Aortic smooth muscle cell (primary cell): ENCODE measurements at places on chromosomes 12 and 14. TPM values are rescaled to one million over a fixed set of nuclear protein-coding genes. Genes with fewer than 3 reads are reported as not detected.

AQP6 gene
- 0.12 and 0.13 TPM in 2 replicates for total RNA-seq

MMP19 gene
- 6.7 and 11.0 TPM in 2 replicates for total RNA-seq

GZMB gene
- total RNA-seq, result 0.13 TPM in 1 of 2 replicates, not detected in the other

ACOT4 gene
- 0.53 and 0.62 TPM in 2 replicates for total RNA-seq

RNASE3 gene
- total RNA-seq, result not detected in 2 replicates

LRFN5 gene
- total RNA-seq, result 1.2 and 7.4 TPM in 2 replicates

OTX2 gene
- not detected in 2 replicates for total RNA-seq

DLK1 gene
- total RNA-seq, result not detected in 2 replicates

TNFAIP2 gene
- total RNA-seq, result 65.9 and 69.1 TPM in 2 replicates

PRKD1 gene
- total RNA-seq, result 16.1 and 18.0 TPM in 2 replicates

DEPDC4 gene
- total RNA-seq, result 0.75 and 1.6 TPM in 2 replicates

SIRT4 gene
- total RNA-seq, result 0.79 and 0.87 TPM in 2 replicates

GLI1 gene
- 0.13 and 0.31 TPM in 2 replicates for total RNA-seq

AQP2 gene
- not detected in 2 replicates for total RNA-seq

LHX5 gene
- total RNA-seq, result not detected in 2 replicates

PMCH gene
- 3.4 TPM in 1 of 2 replicates, not detected in the other for total RNA-seq

HELB gene
- 1.7 and 3.2 TPM in 2 replicates for total RNA-seq

DPPA3 gene
- not detected in 2 replicates for total RNA-seq

VRTN gene
- total RNA-seq, result not detected in 2 replicates

TCL1B gene
- not detected in 2 replicates for total RNA-seq

SPSB2 gene
- total RNA-seq, result 9.6 and 10.5 TPM in 2 replicates

PAPLN gene
- total RNA-seq, result 2.8 and 3.6 TPM in 2 replicates

NABP2 gene
- total RNA-seq, result 31.9 and 33.2 TPM in 2 replicates

SHMT2 gene
- total RNA-seq, result 164 and 172 TPM in 2 replicates

PPFIA2 gene
- total RNA-seq, result 2.6 and 4.1 TPM in 2 replicates

INSM2 gene
- not detected in 2 replicates for total RNA-seq

MAP1LC3B2 gene
- 0.53 and 1.1 TPM in 2 replicates for total RNA-seq

TAS2R7 gene
- total RNA-seq, result not detected in 2 replicates

KCNK10 gene
- not detected in 2 replicates for total RNA-seq

TAS2R42 gene
- not detected in 2 replicates for total RNA-seq

COPS7A gene
- 143 and 164 TPM in 2 replicates for total RNA-seq

TSPAN19 gene
- total RNA-seq, result not detected in 2 replicates

OVCH1 gene
- total RNA-seq, result 0.12 and 0.26 TPM in 2 replicates

ITGB7 gene
- total RNA-seq, result 1.5 and 2.1 TPM in 2 replicates

STAB2 gene
- total RNA-seq, result not detected in 2 replicates

CIROP gene
- total RNA-seq, result 0.06 and 0.13 TPM in 2 replicates

COX8C gene
- not detected in 2 replicates for total RNA-seq

PRPH gene
- 0.92 and 1.4 TPM in 2 replicates for total RNA-seq

BEGAIN gene
- total RNA-seq, result 0.26 TPM in 1 of 2 replicates, not detected in the other

GPR68 gene
- total RNA-seq, result 0.75 and 1.1 TPM in 2 replicates

DNAH10 gene
- 0.13 TPM in 1 of 2 replicates, not detected in the other for total RNA-seq

AGAP2 gene
- 0.13 and 0.19 TPM in 2 replicates for total RNA-seq

NGB gene
- not detected in 2 replicates for total RNA-seq

C14orf180 gene
- total RNA-seq, result not detected in 2 replicates

CLEC14A gene
- total RNA-seq, result 2.5 and 4.4 TPM in 2 replicates

SERPINA3 gene
- total RNA-seq, result 0.81 and 1.6 TPM in 2 replicates

SMIM41 gene
- 0.06 and 0.13 TPM in 2 replicates for total RNA-seq

PIANP gene
- total RNA-seq, result 0.13 TPM in 1 of 2 replicates, not detected in the other

BRAP gene
- 17.0 and 20.0 TPM in 2 replicates for total RNA-seq

RASSF9 gene
- 0.66 and 0.93 TPM in 2 replicates for total RNA-seq

REP15 gene
- total RNA-seq, result 1.3 and 2.7 TPM in 2 replicates

RNASE4 gene
- 36.6 and 44.2 TPM in 2 replicates for total RNA-seq

FLVCR2 gene
- total RNA-seq, result 0.75 and 0.79 TPM in 2 replicates

ASIC1 gene
- 1.3 and 1.4 TPM in 2 replicates for total RNA-seq

LRTM2 gene
- not detected in 2 replicates for total RNA-seq

CLEC4E gene
- total RNA-seq, result not detected in 2 replicates

CLBA1 gene
- 8.8 and 11.1 TPM in 2 replicates for total RNA-seq

TCP11L2 gene
- total RNA-seq, result 23.0 and 35.1 TPM in 2 replicates
